ENCODE measurements at places on chromosomes 2 and 18. TPM values are rescaled to one million over a fixed set of nuclear protein-coding genes. Genes with fewer than 3 reads are reported as not detected.

The CDH7 gene
- total RNA-seq = not detected

GRCh38 chr2:119250718-119251290, 27.2 kb downstream of the STEAP3 start:
- DNase-seq = no peak

GRCh38 chr2:242034996-242035814, 165.7 kb downstream of the RTP5 start:
- DNase-seq = no peak

DNA sequence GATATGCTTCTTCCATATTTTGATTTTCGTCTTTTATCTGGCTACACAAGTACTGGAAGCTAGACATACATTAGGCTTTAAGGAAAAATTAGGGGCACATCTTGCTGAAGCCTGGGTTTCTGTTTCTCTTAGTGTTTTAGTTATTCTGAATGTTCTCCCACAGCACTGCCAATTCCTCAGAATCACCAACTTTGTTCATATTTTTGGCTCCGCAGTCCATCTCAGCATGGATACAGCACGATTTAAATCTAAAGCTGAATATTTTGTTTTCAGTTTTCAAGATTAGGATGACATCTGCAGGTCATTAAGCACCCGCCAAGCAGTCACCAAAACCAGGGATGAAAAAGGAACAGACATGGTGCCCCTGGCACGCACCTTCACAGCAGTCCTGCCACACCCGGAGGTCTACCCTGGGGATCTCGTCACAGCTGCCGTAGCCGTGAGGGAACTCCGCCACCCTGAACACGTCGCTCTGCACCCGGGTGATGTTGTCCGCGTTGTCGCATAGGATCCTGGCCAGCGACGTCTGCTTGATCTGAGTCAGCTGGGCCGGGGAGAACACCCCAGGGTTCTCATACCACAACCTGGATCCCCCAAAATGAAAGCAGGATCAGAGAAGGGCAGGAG, 101.2 kb downstream of the PXDN start:
- DNase-seq = no peak

The SERPINB10 gene
- total RNA-seq = not detected

DNA sequence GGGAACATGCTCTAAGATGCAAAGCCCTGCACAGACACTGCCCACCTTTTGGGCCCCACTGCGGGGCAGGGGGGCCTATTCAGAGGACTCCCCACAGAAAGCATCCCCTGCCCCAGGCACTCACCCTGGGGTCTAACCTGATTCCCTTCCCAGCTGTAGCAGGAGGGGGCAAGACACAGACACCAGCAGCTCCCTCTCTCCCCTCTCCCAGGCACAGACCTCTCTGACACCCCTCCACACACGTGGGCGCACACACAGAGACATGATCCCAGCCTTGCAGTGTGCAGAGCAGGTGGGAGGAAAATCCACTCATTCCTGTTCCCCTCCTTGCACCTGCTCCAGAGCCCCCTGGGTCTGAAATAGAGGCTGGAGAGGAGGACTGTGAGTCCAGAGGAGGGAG, 10.7 kb downstream of the TNS1 start:
- no peak for DNase-seq

DNA sequence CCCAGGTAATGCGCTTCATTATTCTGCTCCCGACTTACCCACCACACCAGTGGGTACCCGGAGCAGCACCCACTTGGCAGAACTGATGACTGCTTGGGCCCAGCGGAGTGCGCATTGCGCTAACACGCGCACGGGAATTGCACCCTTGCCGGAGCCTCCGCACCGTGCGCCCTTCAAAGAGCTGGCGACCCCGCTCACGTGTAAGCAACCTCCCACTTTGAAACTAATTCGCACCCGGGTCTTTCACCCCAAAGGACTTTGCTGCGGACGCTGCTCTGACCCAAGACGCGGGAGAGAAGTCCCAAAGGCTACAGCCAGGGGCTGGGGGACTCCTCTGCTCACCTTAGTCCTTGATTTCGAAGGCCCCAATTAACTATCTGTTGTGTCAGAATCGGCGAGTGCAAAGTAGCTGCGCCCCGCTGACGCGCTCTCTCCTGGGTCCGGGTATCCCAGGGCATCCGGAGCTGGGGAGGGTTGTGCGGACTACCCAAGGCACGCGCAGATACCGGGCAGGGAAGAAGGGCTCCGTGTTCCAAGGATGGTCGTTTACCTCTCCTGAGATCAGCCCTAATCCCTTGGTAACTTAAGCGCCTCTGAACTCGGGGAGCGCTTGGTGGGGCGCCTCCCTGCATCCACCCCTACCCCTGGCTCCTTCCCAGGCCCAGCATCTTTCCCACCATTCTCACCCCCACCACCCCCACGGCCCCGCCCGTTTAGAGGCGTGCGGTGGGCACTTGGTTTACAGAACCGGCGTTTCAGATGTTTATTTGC, 13.1 kb upstream of the SATB2 start:
- DNase-seq = peak; percentile 26

GRCh38 chr2:14297340-14297739, 335.2 kb upstream of the LRATD1 start:
- no peak for DNase-seq

- DNase-seq = no peak
Observed at GRCh38 chr2:126849486-126849885, 49.2 kb upstream of the TEX51 start.

DNA sequence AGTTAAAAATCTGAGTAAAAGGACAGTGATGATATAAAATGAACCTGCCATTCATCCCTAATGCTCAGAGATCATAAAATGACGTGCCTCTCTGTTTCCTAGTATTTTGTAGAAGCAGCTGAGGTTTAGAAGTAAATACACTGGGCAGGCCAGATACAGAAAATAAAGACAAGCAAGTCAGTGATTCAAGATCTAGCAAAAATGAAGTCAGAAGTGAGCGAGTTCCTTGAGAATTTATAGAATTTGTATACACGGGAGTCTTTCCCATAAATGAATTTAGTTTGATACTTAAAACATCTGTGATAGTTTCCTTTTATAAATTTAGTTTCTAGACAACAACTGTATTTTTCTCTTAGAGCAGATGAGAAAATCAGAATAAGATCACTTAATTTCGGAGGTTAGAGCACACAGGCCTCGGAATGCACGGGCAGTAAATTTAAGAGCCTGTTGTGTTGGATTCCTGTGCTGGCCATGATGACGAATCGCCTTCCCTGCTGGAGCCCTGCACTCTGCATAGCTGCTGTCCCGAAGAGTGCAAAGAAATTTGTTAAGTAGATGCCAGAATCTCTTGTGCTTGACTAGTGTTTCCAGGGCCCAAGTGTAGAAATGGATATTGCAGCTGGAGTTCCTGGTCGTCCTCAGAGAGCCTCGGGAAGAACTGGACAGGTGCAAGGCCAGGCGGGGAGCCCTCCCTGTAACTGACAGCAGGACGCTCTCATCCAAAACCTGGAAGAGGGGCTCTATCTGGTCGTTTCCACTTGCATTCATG, 83.7 kb upstream of the RBM44 start:
- peak; percentile 32 for DNase-seq

The ACTG2 gene
- not detected for total RNA-seq

GRCh38 chr2:128525653-128526052, 207.0 kb upstream of the HS6ST1 start:
- DNase-seq = no peak

The PRSS56 gene
- not detected for total RNA-seq

The GYPC gene
- total RNA-seq = 42.6 TPM

The EFR3B gene
- total RNA-seq = 0.76 TPM

- DNase-seq = no peak
Observed at GRCh38 chr2:133970641-133971040, 283.2 kb upstream of the MGAT5 start.

DNA sequence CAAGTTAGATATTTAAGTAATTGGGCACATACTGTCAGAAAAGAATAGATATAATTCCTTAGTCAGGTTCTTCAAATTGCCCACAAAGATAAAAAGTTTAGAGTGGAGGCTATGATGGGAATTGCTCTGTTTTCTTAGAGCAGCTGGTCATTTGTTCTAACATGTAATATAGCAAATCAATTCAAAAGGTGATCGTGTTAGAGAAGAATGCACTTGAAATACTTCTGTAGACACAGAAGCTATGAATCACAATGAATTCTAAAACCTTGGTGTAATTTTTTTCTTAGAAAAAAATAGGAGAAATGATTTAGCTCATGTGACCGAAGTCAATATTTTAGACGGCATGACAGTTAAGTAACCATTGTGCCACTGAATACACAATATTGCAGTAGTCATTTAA, 918.1 kb upstream of the LRATD1 start:
- DNase-seq = peak; percentile 1

DNA sequence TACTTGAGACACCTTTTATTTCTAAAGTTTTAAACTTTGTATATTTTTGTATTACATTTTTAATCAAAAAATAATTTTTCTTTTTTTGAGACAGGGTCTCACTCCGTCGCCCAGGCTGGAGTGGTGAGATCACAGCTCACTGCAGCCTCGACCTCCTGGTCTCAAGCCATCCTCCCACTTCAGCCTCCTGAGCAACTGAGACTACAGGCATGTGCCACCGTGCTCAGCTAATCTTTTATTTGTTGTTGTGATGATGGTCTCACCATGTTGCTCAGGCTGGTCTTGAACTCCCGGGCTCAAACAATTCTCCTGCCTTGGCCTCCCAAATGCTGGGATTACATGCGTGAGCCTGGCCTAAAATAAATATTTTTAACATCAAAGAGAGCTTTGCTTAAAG, 218.7 kb upstream of the SH3BP4 start:
- DNase-seq = no peak

DNA sequence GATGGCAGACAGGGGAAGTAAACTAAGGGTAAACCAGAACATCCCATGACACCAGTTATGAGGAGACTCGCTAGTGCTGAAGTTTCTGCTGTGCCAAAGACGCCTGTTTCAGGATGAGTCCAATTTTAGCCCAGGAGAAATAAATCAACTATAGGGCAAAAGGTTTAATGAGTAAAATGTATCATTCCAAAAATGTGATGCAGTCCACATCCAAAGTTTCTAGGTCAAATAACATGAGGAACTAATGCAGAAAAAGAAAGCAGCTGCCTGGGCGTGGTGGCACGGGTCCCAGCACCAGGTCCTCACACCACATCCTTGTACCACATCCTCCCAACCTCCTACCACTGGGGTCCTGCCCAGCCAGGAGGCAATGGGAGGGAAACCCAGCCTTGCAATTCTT, 126.9 kb upstream of the CTAGE1 start:
- DNase-seq = peak; percentile 66

The CNTNAP5 gene
- total RNA-seq = not detected

DNA sequence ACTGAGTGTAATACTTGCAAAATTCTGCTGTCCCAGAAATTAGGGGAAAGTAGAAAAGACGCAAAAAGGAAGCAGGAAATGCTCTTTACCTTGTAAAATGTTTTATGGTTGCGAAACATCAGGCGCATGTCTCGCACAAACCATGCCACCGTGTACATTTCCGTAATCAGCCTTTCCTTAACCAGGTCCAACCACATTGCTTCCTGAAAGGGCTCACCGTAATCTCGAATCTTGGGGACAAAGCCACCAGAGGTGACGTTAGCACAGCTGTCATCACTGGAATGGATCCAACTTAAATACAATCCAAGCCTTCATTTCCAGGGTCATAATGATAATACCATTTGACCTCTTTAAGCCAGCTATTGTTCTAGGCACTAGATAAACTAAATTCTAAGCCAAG, 49.3 kb downstream of the SP110 start:
- no peak for DNase-seq

The DCDC2C gene
- total RNA-seq = not detected

- DNase-seq = no peak
Observed at GRCh38 chr2:37090019-37090477, 5.7 kb downstream of the GPATCH11 start.

- DNase-seq = no peak
Observed at GRCh38 chr2:150224321-150224720, 263.1 kb downstream of the RND3 start.

The RAB17 gene
- total RNA-seq = 1.7 TPM

GRCh38 chr2:223501641-223502040, 100.5 kb downstream of the SCG2 start:
- peak; percentile 5 for DNase-seq

The ABCB11 gene
- not detected for total RNA-seq

DNA sequence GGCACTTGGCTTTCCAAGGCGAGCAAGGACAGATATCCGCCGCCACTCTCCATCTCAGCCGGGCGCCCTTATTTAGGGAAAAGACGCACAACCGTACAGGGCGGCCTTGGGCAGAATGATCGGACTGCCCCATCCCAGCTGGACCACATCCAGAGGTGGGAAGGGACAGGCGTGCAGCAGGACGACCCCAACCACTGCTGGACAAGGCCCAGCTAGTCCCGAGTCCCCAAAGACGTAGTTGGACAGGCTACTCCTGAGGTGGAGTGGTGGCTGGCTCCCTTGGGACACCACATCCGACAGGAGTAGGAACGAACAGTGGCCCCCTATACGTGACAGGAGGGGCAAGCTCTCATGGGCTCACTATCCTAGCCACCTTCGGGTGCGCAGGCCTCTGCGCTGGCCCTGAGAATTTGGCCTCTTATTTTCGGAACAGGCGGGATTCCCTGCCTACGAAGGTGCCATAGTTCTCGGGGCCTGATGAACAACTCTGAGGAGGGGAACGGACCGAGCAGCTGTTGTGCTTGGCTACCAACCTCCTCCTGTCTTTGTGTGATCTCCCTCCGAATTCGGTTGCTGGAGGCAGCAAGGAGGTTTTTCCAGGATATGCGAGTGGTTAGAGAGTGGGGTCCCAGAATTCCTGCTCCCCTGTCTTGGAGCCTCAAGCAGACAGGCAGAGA, 2.3 kb downstream of the FEV start:
- no peak for DNase-seq

The VIL1 gene
- not detected for total RNA-seq

- peak; percentile 35 for DNase-seq
Observed at GRCh38 chr2:224126440-224126839, 87.4 kb upstream of the SERPINE2 start.

The METTL5 gene
- total RNA-seq = 23.6 TPM

DNA sequence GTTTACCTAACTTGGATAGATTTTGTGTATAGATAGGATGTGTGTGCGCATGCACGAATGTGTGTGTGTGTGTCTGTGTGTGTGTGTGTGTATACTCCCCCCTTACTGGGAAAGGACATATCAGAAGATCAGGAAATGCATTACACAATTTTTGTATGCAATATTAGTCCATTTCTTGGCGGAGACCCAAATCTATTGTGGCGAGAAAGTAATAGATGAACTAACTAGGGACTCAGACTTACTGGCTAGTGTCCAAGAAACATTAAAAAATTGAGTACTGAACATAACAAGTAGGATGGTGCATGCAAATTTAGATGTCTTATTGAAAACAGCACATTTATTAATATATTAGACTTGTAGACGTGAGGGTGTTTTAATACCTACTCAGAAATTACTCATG, 1036.5 kb upstream of the FANCL start:
- DNase-seq = no peak

The CFC1 gene
- total RNA-seq = not detected

- no peak for DNase-seq
Observed at GRCh38 chr2:3677436-3677835, 19.4 kb downstream of the ALLC start.

DNA sequence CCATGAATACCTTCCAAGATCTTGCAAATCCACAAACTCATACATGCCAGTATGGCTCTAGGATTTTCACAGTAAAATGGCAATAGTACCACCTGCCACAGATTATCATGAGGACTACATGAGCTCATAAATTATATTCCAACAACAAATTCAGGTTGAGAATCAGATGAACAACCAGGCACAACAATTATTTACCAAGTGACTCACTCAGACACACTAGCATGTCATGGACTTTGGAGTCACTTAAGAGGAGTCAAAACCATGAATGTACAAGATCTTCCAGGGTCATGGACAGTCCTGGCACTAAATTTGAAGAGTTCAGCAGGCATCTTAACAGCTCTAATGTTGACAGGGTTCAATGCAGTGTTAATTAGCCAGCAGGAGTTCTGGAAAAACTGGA, 34.4 kb upstream of the BZW1 start:
- DNase-seq = no peak

GRCh38 chr2:149056541-149057255, 18.2 kb downstream of the LYPD6B start:
- no peak for DNase-seq
